Activated CD8-positive, alpha-beta memory T cell treated with anti-CD3 and anti-CD28 coated beads for 1 hour (primary cell): ENCODE measurements at places on chromosomes 6 and 20.

DNA sequence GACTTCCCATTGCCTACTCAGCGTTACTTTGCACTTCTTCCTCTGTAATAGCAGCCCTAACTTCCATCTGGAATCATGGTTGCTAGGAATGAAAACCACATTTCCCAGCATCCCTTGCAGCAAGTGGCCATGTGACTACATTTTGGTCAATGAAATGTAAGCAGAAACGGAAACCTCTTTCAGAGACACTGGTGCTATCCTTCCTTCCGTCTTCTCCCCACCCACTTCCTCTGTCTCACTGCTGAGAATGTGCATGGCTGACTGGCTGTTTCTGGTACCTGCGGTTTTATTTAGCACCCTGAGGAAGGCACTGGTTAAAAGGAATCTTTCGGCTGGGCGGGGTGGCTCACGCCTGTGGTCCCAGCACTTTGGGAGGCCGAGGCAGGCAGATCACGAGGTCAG, 107.4 kb downstream of the SCML4 start:
- DNase-seq, result peak; percentile 55

DNA sequence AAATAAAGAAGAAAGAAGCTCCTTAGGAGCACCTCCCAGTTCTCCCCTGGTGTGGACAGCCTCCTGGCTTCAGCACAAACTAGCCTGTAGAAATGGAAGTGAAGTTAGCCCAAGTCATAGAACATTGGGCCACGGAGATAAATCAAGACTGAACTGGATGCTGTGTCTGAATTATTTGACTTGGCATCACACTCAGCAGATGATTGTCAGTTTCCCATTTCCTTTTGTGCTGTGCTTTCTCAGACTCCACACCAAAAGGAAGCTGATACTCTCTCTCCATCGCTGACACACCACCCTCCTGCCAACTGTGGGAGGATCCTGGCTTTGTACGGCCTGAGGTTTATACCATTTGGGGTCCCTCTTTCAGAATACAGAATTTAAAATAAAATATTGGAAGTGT, 209.8 kb downstream of the TFAP2A start:
- no peak for DNase-seq

- no peak for DNase-seq
Measured at GRCh38 chr6:169978615-169979161, 227.3 kb downstream of the ERMARD start.

DNA sequence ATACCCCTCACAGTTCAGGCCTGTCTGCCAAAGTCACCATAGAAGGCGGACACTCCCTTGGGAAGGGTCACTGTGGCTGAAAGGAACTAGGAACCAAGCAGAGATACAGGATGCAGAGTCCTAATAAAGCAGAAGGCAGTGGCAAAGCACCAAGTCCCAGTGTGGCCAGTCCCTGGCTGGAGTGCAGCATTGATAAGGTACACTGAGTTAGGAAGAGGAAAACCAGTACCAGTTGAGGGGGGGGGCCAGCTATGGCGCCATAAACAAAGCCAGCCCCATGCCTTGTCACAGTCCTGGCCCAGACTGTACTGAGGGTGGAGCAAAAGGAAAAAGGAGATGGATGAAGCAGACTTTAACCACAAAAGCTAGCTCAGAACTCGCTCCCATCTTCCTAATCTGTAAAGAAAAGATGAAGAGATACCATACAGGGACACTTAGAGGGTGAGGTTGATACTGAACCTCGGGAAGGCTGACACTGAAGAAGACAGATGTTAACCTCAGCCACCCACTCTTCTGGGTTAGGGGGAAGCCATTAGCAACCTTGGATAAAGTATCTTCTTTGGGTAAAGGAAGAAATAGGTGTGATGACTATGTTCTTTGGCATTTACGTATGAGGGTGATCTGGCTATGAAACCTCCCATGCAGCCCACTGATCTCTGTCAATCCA, 7.8 kb downstream of the ABHD12 start:
- DNase-seq, result no peak

GRCh38 chr6:28354688-28355554, 5.2 kb downstream of the ZKSCAN3 start:
- DNase-seq, result no peak

DNA sequence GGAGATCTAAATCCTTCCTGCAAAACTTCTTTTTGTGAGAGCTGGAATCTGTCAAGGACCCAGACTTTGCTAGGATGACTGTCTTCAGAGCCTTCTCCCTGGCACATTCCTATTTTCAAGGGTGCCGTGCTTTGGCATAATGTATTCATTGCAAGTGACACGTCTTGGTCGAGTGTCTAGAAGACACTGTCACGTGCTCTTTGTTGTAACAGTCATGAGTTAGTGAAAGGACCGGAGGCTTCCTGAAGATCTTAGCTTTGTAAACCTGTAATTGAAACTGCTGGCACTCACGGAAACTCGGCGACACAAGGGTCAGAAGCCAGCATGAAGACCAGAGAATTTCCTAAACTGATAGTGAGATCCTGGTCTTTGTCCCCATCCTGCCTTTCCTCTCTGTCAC, 19.7 kb upstream of the TAGAP start:
- no peak for DNase-seq

GRCh38 chr20:2797136-2797983, 3.1 kb downstream of the CPXM1 start:
- DNase-seq, result no peak

DNA sequence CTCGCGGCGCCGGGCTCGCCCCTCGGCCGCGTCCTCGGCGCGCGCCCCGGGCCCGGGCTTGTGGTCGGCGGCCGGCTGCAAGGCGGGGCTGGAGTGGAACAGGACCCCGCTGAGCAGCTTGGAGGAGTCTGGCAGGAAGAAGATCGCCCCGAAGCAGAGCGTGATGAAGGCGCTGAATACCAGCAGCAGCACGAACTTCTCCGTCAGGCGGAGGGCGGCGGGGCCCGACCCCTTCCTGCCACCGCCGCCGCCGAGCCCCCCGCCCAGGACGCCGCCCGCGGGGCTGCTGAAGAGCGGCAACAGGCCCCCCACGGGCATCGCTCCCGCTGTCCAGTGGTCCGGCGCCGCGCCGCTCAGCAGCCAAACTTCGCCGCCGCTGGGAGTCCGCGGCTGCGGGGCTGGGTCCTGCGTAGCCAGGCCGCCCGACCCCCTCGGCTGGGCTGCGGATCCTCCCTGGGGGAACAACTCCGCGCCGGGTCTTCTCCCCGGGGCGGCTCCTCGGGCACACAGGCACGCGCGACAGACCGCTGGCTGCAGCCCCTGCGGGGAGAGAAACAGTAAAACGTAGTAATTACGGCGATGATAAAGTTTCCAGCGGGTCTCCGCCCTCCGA, 707 bp downstream of the MAN1A1 start:
- DNase-seq, result peak; percentile 14

- DNase-seq, result no peak
Measured at GRCh38 chr20:40848526-40848925, 159.5 kb upstream of the MAFB start.

DNA sequence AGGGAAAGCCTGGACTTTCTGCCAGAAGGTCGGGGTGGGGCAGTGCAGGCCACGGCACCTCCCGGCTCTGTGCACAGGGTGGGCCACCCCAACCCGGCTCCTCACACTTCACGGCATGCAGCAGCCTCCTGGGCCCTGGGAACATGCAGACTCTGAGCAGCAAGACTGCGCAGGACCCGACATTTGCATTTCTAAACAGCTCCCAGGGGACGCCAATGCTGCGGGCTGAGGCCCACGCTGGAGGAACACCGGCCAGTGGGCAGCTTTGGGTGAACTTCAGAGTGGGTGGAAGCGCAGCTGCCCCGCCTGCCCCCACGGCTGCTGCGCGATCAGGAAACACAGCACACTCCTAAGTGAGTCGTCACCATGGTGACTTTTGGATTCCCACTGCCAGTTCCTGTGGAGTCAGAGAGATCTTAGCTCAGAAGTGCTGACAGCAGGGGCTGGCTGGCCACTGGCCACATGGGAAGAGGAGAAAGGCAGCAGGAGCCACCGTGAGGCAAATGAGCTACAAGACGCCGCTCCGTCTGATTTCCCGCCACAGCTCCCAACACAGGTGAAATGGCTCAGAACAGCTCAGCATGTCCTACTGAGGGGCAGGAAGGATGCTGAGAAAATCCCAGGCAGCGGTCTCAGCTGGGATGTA, 52.1 kb downstream of the RNASET2 start:
- no peak for DNase-seq

- peak; percentile 92 for DNase-seq
Measured at GRCh38 chr20:49219091-49219923, at the start of gene DDX27. TSS of gene DDX27 (plus strand) at chr20:49219416. CDS start at chr20:49219449, 33 bp downstream.

DNA sequence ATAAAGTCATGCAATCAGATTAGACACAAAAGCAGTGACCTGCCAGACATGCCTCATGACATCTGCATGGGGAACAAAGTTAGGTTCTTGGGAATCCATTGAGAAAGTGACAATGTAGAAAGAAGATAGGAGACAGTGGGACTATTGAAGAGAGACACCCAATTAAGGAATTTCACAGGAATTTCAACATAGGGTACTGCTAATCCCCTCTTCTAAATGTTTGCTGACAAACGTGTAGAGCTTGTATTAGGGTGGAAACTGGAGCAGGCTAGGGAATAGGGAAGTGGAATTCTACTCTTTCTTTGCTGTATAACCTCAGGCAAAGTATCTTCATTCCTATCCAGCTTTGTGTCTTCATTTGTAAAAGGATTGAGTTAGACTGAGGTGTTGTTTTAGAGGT, 409.4 kb upstream of the SASH1 start:
- DNase-seq, result no peak

DNA sequence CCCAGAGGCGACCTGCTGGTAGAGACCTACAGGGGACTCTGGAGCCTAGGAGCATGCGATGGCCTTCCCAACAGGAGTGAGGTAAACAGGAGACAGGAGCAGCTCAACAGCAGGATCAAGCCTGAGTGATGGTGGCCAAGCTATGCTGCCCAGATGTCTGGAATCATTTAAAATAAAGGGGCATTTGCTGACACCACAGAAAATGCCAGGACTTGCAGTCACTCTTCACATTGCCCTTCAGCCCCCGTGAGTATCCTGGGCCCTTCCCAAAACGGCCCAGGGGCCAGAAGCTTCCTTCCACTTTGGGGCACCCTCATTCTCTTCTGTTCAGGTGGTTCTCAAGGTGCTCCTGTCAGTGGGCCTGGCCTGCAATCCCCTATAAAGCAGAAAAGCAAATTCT, 23.2 kb downstream of the INSM1 start:
- DNase-seq, result no peak
